Kidney tubule cell (primary cell): ENCODE measurements at places on chromosomes 3 and 15.

DNA sequence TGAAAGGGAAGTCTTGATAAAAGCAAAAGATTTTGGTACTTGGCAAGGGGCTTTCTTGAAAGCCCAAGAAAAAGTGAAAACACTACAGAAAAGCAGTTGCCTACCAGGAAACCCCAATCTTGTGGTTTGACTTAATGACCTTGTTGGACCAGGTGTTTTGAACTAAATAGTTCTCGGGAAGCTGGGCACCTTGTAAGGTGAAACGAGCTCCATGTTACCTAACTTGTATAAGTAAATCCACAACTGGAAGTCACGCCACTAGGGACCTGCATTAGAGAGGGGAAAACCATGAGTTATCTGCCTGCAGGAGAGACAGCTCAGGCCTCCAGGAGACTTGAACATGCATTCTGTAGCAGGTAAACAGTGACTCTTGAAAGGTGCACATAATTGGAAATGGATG, 88.2 kb downstream of the GMPS start:
- no peak for DNase-seq

DNA sequence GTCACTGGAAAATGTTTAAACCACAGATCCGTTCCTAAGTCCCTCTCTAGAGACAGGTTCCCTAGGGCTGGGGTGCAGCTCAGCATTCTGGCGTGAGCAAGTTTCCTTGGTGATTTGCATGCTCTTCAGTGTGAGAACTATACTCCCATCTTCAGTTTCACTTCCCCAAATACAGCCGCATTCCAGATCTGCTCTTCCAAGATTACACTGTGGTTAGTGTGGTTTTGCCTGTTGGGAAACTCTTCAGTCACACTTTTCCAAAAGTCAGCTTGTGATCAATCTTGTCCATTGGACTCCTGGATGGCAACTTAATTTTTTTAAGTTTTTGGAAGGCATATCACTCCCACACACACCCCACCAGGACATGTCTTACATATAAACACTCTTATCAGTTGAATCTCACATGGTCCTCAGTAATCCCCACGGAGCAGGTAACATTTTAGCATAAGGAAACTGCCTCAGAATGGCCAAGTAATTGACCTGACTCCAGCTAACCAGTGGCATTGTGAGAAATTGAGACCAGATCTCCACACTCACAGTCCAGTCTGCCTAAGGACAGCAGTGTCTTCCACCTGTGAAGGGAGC, 33.5 kb upstream of the PTPN23 start:
- peak; percentile 29 for DNase-seq

DNA sequence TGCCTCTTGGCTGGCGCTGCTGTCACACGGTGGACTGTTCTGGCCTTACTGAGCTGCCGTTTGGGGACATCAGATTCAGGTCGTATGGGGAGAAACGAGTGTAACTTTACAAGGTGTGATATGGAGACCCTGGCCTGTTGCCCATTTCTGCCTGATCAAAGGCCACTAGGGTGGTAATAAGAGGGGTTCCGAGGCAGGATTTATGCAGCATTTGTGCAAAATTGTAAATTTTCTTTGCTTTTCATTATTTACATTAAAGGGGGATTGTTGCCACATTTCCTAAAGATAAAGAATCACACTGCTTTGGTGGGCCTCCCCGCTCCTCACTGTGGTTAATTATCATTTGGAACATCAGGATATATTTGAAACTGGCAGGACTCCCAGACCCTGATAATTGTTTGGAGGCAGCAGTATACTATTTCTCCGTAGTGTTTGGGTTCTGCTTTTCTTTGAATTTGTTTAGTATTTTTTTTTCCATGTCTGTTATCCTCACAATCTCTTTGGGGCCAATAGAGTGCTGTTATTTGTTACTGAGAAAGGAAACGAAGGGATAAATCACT, 891 bp downstream of the NXPE3 start:
- DNase-seq = no peak

DNA sequence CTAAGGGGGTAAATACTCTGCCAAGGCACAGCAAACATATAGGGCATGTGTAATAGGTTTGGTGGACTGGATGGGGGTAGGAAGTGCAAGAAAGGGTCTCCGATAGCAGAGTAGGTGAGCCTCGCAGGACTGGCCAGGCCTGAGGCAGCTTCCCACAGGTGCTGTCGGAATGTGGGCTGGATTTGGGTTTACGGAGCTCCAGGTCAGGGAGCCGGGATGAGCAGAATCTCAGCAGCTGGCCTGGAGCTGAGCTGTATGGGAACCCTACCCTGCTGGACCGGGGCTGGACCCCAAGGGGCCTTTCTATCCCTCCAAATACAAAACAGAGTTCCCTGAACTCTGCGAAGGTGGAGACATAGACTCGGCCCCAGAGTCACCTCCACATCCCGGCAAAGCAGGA, 15.0 kb downstream of the KLF15 start:
- no peak for DNase-seq

GRCh38 chr3:154764856-154765640, 315.1 kb upstream of the MME start:
- DNase-seq = no peak
